ENCODE measurements at places on chromosomes 6 and 20. TPM values are rescaled to one million over a fixed set of nuclear protein-coding genes. Genes with fewer than 3 reads are reported as not detected.

DNA sequence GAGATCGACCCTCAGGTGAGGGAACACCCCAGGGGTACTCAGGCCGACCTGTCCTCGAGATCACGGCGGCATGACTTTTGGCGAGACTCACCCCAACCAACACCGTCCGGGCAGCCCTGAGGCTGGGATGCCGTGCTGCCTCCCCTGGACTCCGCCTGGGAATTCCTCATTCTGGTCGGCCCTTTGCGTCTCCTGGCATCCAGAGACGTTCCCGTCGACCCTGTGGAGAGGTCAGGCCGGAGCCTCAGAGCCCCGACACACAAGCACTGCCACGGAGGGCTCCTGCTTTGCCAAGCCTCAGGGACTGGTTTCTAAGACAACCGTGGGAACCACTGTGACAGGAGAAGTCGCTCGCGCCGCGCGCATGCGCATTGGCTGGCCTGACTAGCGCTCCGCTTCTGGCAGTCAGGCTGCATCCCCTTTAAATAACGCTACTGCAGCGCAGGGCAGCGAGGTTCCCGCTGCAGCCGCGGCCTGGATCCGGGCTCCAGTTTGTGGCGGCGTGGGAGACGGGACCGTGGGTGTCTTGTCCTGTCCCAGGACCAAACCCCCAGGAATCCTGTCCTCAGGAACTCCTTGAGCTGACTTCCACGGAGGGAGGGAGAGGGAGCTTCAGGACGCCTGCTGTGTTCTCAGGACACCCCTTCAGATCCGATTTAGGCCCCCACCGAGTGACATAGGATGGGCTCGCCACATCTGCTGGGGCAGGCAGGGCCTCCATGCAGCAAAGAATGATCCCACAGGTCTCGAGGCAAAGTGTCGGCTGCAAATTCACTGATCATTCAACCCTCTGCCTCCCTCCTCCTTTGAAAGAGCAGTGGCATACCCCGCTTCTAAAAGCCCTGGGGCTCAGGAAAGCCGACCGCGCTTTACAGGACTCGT is 163.2 kb upstream of the ZNF337 start:
- DNase-seq, result peak; percentile 48

GRCh38 chr6:12818324-12818723 is 101.8 kb downstream of the PHACTR1 start:
- DNase-seq, result no peak

- DNase-seq, result no peak
These were observed 38.3 kb downstream of the ADGRG6 start for GRCh38 chr6:142339968-142340658.

TNFRSF6B gene
- total RNA-seq, result 31.5 TPM

NCOA7 gene
- total RNA-seq, result 21.6 TPM

DNA sequence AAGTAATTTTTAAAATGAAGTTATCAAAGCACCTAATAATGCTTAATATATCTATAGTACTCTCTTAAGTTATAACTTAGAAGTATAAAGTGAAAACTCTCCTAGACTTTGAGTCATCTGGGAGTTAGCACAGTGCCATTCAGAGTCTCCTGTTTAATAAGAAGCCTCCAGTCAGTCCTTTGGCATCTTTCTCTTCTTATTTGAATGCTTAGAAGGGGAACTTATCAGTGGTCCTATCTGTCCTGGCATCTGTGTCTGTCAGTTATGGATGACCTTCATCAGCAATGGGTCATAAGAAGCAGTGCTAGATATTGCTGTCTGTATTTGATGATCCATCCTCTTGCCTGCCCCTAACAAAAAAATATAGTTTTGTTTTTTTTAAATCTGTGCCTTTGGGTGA is 15.2 kb downstream of the TMEM200A start:
- DNase-seq, result no peak

GRCh38 chr6:150345781-150346180 is 23.0 kb upstream of the IYD start:
- no peak for DNase-seq

DNA sequence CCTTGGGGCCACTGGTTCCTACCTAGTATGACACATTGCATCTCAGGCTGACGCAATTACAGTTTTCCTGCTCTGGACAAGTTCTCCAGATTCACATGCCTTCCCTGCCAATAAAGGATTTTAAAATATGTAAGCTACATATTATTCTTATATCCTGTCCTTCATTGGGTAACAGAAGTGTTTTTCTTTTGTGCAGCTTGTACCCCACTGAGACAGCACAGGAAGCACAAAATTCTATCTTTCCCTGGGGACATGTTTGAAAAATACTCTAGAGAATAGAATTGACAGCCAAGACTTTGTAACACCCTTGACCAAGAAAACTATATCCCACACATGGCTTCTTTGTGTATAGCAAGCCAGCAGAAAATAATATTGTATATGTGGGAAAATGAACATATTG is 456.8 kb downstream of the MAFB start:
- DNase-seq, result no peak

MYLK2 gene
- total RNA-seq, result under 0.01 TPM

NKX2-4 gene
- not detected for total RNA-seq

BANF2 gene
- not detected for total RNA-seq

- DNase-seq, result peak; percentile 65
These were observed 123.4 kb upstream of the SUPT3H start for GRCh38 chr6:45500924-45501816.

GRCh38 chr6:169654598-169655391 is 47.0 kb downstream of the WDR27 start:
- DNase-seq, result peak; percentile 79

UFL1 gene
- total RNA-seq, result 28.3 TPM

DNA sequence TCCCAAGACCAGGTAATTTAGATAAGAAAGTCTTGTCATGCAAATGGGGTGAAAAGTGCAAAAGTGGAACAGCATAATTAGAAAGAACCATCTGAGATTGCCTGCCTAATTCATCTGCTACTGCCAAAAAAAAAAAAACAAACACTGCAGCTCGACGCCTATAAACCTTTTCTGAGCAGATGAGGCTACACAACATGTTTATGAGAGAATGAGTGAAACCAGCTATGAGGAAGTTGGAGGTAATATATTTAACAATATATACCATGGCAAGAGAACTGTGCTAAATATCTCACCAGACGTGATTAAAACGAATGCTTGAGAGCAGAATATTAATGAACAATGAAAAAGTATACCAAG is 50.0 kb downstream of the LAMA4 start:
- peak; percentile 38 for DNase-seq

Data from fibroblast of villous mesenchyme (primary cell).